Right atrium auricular region (tissue), 2 donors: ENCODE measurements at places on chromosomes 6 and 20.

DNA sequence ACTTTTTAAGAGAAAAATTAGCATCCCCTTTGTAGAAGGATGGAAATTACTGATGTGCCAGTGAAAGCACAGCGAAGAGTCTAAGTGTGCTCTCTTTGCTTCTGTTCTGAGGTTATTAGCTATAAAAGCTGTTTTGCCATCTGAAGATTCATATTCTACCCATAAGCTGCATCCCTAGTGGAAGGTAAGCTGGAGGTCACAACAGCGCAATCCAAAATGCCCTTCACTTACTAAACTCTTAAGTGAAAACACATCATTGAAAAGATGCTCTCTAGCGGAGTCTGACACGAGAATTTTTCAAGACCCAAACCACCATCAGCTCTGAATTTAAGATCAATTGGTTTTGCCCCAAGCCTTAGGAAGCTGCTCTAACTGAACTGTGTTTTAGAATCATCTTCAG is 113.5 kb downstream of the ZMYND8 start:
- no peak for DNase-seq

GRCh38 chr20:36676701-36677421 is 30.9 kb upstream of the SLA2 start:
- DNase-seq: no peak

DNA sequence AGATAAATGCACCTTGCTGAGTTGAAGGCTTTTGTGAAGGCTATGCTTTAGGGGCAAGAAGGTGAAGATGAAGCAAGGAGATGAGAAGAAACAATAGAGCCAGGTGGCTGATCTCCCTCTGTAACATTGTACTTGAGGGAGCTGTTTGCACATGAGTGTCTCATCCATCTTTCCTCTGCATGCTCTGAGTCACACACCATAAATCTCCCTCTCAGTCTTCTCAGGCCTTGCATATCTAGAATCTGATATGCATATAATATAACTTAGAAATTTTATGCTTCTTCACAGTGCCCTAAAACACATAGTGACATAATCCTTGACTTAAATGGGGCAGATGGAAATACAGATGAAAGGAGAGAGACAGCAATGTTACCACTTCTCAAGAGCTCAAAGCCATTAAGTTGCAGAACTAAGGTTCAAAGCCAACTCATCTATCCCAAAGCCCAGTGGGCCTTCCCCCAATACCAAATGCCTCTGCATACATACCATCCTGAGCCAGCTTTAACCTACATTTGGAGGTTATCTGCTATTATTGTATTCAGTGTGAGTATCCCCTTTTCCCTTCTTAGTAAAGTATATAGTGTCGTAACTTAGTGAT is 62.4 kb upstream of the STXBP5 start:
- no peak for DNase-seq

DNA sequence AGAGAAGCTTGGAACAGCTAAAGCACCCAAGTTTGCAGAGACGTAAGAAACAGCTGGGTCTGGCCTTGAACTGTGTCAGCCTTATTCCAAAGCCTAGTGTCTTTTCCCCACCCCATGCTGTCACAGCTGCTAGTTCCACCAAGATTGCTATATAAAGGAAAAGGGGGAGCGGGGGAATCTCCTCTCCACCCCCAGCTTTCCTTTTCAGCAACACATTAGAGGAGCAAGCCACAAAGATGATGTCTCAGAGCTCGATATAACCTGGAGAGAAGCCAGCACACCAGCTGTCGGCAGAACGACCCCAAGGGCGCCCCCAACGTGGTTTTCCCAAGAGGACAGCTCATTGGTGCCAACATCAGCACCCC is 36.5 kb downstream of the ATP9A start:
- DNase-seq: no peak

GRCh38 chr6:124436803-124437202 is 525.4 kb upstream of the RNF217 start:
- no peak for DNase-seq

DNA sequence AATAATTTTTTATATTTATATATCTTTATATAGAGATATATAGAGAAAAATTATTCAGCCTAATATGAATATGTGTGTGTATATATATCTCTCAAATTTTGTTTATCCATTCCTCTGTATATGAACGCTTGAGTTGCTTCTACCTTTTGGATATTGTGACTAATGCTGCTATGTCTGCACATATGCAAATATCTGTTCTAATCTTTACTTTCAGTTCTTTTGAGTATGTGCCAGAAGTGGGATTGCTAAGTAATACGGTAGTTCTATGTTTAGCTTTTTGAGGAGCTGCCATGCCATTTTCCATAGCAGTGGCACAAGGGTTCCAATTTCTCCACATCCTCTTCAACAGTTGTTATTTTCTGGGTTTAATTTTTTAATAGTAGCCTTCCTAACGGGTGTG is 72.8 kb upstream of the CEP85L start:
- no peak for DNase-seq

GRCh38 chr6:111894272-111894671 is 21.0 kb upstream of the FYN start:
- no peak for DNase-seq
